ENCODE measurements at places on chromosomes 1 and 21.

DNA sequence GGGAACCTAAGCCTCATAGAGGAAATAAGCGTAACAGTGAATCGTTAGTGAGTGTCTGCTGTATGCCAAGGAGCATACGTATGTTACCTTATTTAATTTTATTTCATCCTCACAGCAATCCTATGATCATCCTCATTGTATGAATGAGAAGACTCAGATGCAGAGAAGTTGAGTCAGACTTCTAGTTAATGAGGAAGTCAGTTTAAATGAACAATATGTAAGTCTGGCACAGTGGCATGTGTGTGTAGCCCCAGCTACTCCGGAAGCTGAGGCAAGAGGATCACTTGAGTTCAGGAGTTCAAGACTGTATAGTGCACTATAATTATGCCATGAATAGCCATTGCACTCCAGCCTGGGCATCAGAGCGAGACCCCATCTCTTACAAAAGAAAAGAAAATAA is 148.0 kb downstream of the ZZZ3 start:
- DNase-seq = no peak

GRCh38 chr1:96072021-96072420 is 649.6 kb upstream of the PTBP2 start:
- DNase-seq = no peak

- DNase-seq = no peak
Observed at GRCh38 chr1:33712186-33712585, 151.7 kb upstream of the HMGB4 start.

DNA sequence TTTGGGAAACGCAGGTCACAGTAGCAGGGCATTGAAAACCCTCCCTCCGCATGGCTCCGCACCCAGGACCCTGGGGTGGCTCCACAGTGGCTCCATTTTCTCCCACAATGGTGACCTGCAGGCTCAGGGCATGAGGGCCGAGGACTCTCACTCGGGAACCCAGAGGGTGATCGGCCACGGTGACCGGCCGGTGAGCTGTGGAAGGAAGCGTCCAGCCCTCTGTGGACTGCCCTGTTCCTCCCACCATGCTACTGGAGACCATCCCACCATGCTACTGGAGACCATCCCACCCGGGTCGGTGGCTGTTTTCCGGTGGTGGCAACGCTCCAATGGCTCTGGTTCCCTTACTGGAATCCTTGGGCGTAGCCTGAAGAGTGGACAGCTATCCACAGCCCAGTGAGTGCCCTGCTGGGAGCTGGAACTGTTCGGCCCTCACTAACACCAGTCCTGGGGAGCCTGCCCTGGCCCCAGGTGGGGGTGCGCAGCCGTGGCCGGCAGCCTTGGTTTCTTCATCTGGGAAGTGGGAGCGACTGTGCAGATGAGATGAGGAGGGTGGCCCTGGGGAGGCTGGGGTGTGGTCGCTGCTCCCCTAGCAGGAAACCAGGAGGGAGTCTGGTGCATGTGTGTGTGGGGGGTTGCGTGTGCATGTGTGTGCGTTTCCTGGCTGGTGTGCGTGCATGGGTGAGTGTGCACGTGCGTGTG is 59.6 kb downstream of the PRDM16 start:
- no peak for DNase-seq

DNA sequence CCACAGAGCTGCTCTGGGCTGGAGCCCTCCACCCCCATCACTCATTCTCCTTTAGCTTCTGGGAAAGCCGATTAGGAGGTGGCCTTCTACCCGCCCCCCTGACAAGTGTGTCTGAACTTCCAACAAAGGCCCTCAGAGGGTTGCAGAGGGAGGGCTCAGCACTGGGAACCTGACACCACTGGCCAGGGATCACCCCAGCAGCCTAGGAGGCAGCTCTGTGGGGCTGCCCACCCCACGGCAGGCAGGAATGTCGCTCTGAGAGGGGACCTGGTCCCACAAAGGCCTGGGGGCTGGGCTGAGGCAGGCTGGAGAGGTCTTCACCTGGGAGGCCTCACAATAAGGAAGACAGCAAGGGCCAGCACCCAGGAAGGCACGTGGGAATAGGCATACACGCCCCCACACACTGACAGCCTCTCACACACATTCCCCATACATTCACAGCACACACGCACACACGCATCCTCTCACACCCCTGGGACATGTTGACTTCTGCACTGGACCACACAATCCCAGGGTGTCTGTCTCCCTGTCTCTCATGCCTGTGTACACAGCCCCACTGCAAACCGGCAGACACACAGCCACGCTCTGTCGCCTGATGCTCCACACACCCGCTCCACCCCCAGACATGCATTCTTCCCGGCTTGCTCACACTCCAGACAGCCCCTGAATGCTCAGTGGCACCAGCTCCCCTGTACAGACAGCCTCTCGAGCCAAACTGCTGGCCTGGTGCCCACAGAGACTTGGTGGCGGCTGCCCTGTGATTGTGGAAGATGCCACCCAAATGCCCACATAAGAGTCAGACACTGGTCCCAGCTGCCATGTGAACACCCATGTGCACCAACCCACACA is 30.7 kb downstream of the DMBX1 start:
- no peak for DNase-seq

GRCh38 chr1:26027716-26028489 is 6.3 kb downstream of the EXTL1 start:
- no peak for DNase-seq

DNA sequence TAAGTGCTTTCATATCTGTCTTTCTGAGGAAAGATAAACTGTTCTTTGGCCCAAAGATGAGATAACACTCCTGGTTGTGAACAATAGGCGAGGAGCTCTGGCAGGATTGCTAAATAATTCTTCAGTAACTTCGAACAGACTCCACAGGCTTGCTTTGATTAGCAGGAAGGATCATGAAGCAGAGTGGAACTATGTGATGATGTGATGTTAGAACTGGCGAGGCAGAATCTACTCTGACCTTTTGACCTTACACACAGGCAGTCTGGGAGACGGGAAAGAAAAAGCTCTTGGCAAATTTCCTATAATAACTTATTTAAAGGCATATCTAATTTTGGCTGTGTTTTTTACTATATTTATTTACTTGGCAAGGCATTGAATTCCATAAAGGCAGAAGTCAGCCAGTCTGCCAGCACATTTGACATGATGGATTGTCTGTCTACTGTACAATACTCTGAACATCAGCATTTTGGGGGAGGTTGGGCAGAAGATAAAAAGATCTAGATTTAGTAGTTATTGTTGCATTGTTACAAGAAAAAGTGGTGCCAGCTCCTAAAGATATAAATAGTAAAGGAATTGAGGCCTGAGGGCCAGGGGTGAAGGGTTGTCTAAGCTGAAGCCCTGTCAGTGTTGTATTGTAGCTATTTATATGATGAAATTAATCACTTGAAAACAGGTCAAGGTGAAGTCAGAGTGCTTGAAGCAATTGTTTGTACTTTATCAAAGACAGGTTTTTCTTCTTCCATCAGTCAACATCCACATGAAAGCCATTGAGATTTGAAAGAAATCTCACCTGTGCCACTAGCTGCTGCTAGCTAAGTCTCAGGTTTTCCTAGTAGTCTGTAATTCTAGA is 708.8 kb downstream of the LTN1 start:
- no peak for DNase-seq

DNA sequence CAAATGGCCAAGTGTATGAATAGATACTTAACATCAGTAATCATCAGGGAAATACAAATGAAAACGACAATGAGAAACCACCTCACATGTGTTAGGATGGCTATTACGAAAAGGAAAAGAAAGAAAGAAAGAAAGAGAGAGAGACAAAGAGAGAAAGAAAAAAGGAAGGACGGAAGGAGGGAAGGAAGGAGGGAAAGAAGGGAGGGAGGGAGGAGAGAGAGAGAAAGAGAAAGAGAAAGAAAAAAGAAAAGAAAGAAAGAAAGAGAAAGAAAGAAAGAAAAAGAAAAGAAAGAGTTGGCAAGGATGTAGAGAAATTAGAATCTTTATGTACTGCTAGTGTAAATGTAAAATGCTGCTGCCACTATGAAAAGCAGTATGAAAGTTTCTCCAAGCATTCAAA is 90.7 kb upstream of the DPT start:
- DNase-seq = no peak

- no peak for DNase-seq
Observed at GRCh38 chr21:38937844-38938243, 132.1 kb downstream of the ETS2 start.

DNA sequence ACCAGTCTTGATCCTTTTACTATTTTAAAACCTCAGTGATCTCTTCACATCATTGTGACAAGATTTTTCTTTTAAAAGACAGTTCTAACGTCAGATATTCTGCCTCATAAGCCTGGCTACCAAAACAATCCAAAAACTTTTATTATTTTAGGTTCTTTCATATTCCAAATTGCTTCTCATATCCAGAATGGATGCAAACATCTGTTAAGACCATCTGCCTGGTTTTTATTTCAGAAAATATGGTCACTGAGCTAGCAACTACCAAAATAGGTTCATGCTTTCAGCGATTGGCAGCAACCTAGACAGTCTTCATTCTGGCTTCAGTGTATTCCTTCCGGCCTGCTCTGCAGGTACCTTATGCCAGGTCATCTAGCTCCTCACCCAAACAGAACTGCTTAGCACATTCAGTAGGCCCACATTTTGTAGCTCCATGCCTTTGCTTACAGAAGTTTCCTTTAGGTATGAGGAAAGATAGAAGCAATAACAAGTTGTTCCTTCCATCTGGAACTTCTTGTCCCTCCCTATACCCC is 59.0 kb upstream of the CACYBP start:
- no peak for DNase-seq

DNA sequence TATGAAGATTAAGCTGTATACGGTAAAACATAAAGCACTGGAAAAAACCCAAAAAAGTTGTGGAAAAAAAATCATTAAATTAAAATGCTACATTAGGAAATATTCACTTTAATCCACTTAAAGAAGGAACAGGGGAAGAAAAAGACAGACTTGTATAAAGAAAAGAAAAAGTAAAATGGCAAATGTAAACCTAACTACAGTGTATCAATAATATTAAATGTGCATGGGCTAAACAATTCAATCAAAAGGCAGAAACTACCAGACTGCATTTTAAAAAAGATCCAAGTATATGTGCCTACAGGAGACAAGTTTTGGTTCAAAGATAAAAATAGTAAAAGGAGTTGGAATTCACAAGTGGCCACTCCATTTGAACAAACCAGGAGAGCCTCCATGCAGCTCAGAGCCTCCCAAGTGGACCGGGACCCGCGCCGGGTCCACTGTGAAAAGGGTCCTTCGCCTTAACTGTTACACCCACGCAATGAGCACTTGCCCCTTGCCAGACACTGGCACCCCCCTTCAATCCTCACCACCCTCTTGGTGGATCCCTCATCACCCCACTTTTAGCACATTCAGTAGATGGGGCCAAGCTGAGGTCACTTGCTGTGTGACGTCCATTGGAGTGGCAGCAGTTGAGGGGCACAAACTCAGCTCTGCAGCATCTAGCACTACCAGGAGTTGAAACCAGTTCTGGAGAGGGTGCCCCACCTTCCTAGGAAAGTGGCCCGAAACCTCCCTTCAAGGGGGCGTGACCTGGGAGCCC is 898 bp downstream of the C1orf174 start:
- DNase-seq = no peak

- no peak for DNase-seq
Observed at GRCh38 chr1:232728507-232729263, 76.5 kb upstream of the MAP10 start.

- DNase-seq = no peak
Observed at GRCh38 chr1:107181253-107181969, 40.6 kb downstream of the NTNG1 start.

- no peak for DNase-seq
Observed at GRCh38 chr1:89512996-89513720, 11.5 kb upstream of the LRRC8B start.

- no peak for DNase-seq
Observed at GRCh38 chr1:31707711-31708110, 3.9 kb upstream of the COL16A1 start.

GRCh38 chr1:246226041-246226440 is 281.0 kb downstream of the SMYD3 start:
- DNase-seq = no peak

- no peak for DNase-seq
Observed at GRCh38 chr1:28971980-28972771, 57.8 kb downstream of the EPB41 start.

DNA sequence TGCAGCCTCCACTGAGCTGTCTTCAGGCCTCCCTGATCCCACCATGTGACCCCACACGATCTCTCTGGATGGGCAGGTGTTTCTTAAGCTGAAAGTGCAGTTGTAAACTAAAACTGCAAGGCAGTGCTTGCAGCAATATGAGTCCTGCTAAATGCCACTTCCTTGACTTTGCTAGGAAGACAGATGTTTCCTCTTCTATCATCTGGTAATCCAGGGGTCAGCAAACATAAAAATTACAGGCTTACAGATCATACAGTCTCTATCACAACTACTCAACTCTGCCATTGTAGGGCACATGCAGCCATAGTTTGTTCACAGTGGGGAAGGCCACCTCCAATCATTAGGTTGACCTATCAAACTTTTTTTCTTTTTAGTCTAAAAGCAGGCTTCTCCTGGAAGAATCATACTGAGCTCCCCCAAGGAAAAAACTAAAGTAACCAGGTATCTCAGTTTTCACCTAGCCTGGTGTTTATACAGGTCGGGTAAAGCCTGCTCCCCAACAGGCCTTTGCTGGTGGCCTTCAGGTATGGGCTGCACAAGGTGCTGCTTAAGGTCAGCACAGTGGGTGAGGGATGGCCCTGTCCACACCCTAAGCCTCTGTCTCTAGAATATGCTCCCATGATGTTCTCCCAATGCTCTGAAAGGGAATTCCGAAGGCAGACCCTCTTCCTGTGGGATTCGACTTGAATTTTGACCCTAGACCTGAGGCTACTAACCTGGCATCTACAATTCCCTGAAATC is 10.8 kb downstream of the ABCA4 start:
- DNase-seq = no peak

- no peak for DNase-seq
Observed at GRCh38 chr21:34122047-34122446, 48.7 kb downstream of the MRPS6 start.

- DNase-seq = no peak
Observed at GRCh38 chr21:30600787-30601186, at the start of gene KRTAP22-1. TSS of gene KRTAP22-1 (plus strand) at chr21:30601087.

GRCh38 chr1:224169718-224170270 is 13.2 kb upstream of the DEGS1 start:
- DNase-seq = no peak

DNA sequence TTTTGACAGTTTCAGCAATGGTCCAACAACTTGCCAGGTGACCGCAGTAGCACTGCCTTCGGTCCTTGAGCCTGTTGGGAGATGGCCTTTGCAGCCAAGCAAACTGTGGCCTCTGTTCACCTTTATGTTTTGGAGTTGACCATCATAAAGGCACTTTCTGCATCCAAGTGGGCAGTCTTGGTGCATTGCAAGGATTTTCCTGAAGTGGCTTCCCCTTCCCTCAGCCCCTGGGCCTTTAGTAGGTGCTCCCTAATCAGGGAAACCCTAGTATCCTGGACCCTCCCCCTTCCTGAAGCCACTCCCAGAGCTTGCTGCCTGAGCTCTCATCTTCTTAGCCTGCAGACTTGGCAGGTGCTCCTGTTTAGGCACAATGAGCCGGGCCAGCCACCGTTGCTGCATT is 140.2 kb downstream of the TRABD2B start:
- DNase-seq = no peak

- DNase-seq = no peak
Observed at GRCh38 chr1:226111098-226111882, 48.8 kb downstream of the H3-3A start.

GRCh38 chr1:15353839-15354579 is 55.7 kb upstream of the EFHD2 start:
- no peak for DNase-seq

- DNase-seq = no peak
Observed at GRCh38 chr1:237705462-237705861, 185.3 kb downstream of the ZP4 start.

- DNase-seq = no peak
Observed at GRCh38 chr1:190101756-190102155, 375.9 kb downstream of the BRINP3 start.

- DNase-seq = no peak
Observed at GRCh38 chr1:25208092-25208491, 24.2 kb downstream of the SYF2 start.
